Activated CD4-positive, alpha-beta T cell treated with anti-CD3 and anti-CD28 coated beads, Interleukin-2, amount 10 ng/mL, durations not matched to agents 24 days and 14 days (primary cell): ENCODE measurements at places on chromosomes 11 and 22.
A peak's percentile ranks its signal among the peaks of the same experiment; 100 is the strongest.

DNA sequence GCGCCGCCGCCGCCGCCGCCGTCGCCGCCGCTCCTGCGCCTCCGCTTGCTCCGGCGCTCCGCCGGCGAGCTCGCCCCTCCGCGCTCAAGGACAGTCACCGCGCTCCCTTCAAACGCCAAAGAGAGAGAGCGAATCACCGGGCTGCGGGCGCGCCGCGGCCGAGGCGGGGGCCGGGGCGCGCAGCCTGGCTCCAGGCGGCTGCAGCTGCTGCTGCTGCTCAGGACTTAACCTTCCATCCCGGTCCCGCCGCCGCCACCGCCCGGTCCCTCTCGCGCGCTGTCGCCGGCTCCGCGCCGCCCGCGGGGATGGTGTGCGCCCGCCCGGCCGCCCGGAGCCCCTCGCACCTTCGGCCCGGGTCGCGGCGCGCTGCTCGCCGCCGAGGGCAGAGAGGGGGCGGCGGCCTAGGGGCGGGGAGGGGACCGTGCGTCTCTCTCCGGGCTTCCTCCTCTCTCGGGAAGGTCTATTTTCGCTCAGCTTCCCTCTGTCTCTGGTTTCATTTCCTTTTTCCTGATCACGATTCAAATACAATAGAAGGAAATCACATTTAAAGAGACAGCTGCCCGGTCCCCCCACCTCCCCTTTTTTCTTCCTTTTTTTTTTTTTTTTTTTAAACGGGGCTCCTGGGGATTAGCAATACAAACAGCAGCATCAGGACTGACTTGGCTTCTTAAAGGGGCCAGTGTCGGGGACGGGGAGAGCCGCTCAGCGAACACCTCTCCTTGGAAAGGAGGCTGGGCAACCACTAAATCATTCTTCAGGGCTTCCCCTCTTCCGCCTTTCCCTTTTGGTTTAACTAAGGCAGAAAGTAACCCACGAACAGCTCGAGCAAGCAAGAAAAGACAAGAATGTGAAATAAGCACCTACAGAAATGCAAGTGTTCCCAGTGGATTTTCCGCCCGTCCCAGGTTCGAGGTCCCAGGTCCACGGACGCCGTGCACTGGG, 22.1 kb downstream of the LMO2 start:
- peak; percentile 62 for DNase-seq
- no peak overlapping the region for H3K27ac ChIP-seq
- peaks cover 73% of the 10 kb centered on the region for H3K27me3 ChIP-seq
- H3K4me3 ChIP-seq = peak overlapping the region; percentile 84

DNA sequence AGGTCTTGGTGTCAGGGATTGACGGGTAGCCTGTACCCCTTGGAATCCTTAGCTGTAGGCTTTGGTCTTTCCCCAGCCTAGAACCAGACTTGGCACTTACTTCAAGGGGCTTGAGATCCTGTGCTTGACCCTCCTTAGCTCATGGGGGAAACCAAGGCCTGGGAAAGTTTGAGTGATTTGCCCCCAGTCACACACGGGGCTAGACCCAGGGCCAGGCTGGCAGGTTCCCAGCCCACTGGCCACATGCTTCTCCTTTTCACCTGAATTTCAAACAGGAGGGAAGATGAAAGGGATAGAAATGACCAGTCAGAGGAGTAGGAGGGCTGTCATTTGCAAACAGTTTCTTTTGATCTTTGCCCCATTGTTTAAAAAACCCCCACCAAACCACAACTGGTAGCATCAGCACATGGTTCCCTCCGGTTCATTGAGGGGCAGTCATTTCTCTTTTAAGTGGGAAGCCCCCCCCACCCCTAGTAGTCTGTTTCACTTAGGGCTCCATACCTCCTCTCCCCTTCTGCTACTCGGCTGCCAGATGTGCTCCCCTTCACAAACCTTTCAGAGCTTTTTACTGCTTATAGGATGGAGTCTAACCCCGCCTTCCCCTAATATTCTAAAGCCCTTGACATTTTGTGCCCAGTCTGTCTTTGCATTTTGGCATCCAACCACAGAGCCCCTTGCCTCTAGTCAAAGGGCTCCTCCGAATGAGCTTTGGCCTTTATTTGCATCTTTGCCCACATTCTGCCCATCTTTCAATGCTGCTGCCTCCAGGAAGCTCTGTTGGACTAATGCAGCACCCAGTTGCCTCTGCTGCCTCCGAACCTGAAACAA, 37.6 kb downstream of the ZNRF3 start:
- H3K27me3 ChIP-seq = peaks cover 76% of the 10 kb centered on the region
- no peaks in the 10 kb centered on the region for H3K4me1 ChIP-seq
- no peak for DNase-seq

- peak overlapping the region; percentile 46 for H3K4me3 ChIP-seq
- H3K4me1 ChIP-seq = peaks cover 14% of the 10 kb centered on the region
- peaks cover 35% of the 10 kb centered on the region for H3K36me3 ChIP-seq
- DNase-seq = no peak
- peak overlapping the region; percentile 18 for H3K27ac ChIP-seq
These were observed 33.7 kb downstream of the USP28 start for GRCh38 chr11:113841691-113842090.

DNA sequence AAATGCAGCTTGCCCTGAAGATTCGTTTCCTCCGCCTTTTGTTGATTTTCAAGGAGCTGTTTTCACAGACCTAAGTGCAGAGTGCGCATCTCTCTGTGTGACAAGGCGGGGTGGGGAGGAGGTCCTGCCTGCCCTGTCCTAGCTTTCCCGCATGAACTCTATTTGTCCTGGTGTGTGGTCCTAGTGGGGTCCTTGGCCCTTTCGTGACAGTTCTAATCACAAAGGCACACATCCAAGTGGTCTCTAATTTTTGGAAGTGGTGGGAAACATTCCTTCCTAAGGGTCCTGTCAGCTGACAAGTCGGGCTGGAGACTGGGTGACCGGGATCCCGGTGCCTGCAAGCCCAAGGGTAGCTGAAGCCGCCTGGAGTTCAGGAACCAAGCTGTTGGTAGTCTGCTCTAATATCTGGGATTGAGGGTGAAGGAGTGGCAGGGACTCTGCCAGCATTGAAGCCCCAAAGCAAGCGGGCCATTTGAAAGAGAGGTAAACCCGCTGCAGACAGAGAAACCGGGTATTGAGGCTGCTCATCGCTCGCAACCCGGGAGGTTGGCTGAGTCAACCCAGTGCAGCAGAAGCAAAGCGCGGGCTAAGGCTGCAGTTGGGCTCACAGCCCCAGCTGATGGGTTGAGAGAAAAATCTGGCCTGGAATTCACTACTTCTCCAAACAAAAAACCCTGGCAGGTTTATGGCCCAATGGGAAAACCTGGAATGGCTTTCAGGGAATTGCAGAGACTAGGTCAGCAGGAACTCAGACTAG, 28.1 kb upstream of the FBXO3 start:
- H3K27me3 ChIP-seq = peaks cover 72% of the 10 kb centered on the region
- DNase-seq = peak; percentile 53
- no peak overlapping the region for H3K27ac ChIP-seq
- H3K4me3 ChIP-seq = no peak overlapping the region
- H3K36me3 ChIP-seq = no peaks in the 10 kb centered on the region
- no peaks in the 10 kb centered on the region for H3K4me1 ChIP-seq

GRCh38 chr11:102405501-102405900, 47.1 kb downstream of the TMEM123 start:
- peaks cover 56% of the 10 kb centered on the region for H3K36me3 ChIP-seq
- H3K4me1 ChIP-seq = peaks cover 49% of the 10 kb centered on the region
- no peak overlapping the region for H3K27ac ChIP-seq
- H3K4me3 ChIP-seq = no peak overlapping the region
- no peaks in the 10 kb centered on the region for H3K27me3 ChIP-seq
- DNase-seq = no peak

DNA sequence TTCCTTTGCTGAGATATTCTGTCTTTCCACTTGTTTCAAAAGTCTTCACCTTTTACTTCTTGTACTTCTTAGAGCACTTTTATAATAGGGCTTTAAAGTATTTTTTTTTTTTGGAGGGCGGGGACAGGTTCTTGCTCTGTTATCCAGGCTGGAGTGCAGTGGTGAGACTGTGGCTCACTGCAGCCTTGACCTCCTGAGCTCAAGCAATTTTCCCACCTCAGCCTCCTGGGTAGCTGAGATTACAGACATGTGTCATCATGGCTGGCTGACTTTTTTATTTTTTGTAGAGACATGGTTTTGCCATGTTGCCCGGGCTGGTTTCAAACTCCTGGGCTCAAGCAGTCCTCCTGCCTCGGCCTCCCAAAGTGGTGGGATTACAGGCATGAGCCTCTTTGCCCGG, 57.9 kb downstream of the DYNC2H1 start:
- H3K27me3 ChIP-seq = no peaks in the 10 kb centered on the region
- H3K27ac ChIP-seq = no peak overlapping the region
- no peaks in the 10 kb centered on the region for H3K36me3 ChIP-seq
- no peak for DNase-seq
- no peak overlapping the region for H3K4me3 ChIP-seq

- H3K4me1 ChIP-seq = peaks cover 68% of the 10 kb centered on the region
- H3K27me3 ChIP-seq = no peaks in the 10 kb centered on the region
- peaks cover 28% of the 10 kb centered on the region for H3K36me3 ChIP-seq
These were observed 13.9 kb upstream of the ADSL start for GRCh38 chr22:40332319-40332781.

DNA sequence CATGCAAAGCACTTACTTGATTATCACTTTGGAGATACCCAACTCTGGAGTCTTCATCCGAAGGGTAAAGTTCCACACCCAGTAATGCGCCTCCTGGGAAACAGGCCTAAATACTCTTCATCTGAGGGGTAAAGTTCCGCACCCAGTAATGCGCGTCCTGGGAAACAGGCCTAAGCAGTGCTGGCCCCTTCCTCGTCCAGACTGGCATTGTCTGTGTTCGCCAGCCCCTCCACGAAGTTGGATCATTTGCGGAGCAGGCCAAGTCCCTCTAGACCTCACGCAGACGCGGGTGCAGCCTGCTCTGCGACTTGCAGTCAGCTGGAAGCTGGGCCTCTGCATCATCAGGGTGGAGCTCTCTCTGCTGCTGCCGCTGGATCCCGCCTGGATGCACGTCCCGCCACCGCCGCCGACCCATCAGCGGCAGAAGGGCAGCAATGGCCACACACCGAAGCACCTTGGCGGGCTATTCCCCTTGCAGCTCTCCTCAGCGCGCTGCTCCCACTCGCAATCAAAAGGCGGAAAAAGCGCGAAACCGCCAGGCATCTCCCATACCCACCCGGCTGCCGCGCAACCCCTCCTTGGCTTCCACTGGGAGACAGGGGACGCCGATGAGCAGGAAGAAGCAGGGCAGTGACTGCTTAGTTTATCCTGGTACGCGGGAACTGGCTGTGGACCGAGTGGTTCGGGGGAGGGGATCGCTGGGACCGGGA, 34.1 kb upstream of the GLYATL1 start:
- DNase-seq = no peak
- no peaks in the 10 kb centered on the region for H3K36me3 ChIP-seq
- peaks cover 59% of the 10 kb centered on the region for H3K27me3 ChIP-seq
- H3K4me1 ChIP-seq = no peaks in the 10 kb centered on the region
- no peak overlapping the region for H3K27ac ChIP-seq
- no peak overlapping the region for H3K4me3 ChIP-seq

DNA sequence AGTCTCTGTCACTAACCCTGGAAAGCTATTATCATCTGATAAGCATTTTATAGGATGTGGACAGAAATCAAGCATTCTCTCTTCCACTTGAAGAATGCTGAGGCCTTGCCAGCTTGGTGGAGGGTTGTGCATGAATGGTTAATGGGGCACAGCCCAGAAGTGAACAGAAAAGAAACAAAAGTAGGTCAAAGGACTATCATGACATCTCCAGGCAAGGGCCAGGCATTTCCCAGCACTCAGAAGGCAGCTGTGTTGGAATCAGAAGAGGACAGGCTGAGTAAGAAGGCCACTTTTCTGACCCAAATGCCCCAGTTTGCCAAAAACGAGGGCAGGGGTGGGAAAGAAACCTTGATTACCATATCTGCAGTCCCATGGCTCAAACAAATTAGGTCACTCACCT, 12.4 kb downstream of the TENM4 start:
- no peak overlapping the region for H3K27ac ChIP-seq
- no peaks in the 10 kb centered on the region for H3K36me3 ChIP-seq
- DNase-seq = no peak
- H3K27me3 ChIP-seq = peaks cover 3% of the 10 kb centered on the region

- no peaks in the 10 kb centered on the region for H3K27me3 ChIP-seq
- no peak for DNase-seq
- H3K27ac ChIP-seq = no peak overlapping the region
- H3K36me3 ChIP-seq = no peaks in the 10 kb centered on the region
These were observed 57.6 kb upstream of the NECTIN1 start for GRCh38 chr11:119786431-119787073.

- no peaks in the 10 kb centered on the region for H3K27me3 ChIP-seq
- H3K27ac ChIP-seq = no peak overlapping the region
- H3K36me3 ChIP-seq = peaks cover 58% of the 10 kb centered on the region
- H3K4me3 ChIP-seq = no peak overlapping the region
- no peak for DNase-seq
These were observed 31.4 kb downstream of the CBL start for GRCh38 chr11:119237515-119237914.

DNA sequence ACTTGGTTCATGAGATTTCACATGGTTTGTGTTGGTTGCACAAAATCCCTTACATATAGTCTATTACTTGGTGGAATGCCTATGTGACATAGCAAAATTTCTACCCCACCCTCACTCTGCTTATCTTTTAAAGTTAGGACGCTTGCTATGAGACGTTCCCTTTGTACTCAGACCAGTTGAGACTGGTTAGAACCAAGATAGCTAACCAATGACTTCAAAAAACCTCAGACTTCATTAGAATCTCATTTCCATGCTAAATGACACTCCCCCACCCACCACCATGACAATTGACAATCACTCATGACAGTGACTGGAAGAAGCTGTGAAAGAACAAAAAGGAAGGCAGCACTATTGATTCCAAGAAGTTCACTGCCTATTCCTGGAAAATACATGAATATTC, 313.6 kb downstream of the ETS1 start:
- peaks cover 8% of the 10 kb centered on the region for H3K4me1 ChIP-seq
- H3K27me3 ChIP-seq = peaks cover 14% of the 10 kb centered on the region
- no peak for DNase-seq
- H3K27ac ChIP-seq = peak overlapping the region; percentile 40

- peak; percentile 69 for DNase-seq
- H3K36me3 ChIP-seq = no peaks in the 10 kb centered on the region
- peak overlapping the region; percentile 47 for H3K27ac ChIP-seq
- H3K27me3 ChIP-seq = peaks cover 78% of the 10 kb centered on the region
These were observed 476 bp upstream of the BARX2 start for GRCh38 chr11:129374993-129375750.

DNA sequence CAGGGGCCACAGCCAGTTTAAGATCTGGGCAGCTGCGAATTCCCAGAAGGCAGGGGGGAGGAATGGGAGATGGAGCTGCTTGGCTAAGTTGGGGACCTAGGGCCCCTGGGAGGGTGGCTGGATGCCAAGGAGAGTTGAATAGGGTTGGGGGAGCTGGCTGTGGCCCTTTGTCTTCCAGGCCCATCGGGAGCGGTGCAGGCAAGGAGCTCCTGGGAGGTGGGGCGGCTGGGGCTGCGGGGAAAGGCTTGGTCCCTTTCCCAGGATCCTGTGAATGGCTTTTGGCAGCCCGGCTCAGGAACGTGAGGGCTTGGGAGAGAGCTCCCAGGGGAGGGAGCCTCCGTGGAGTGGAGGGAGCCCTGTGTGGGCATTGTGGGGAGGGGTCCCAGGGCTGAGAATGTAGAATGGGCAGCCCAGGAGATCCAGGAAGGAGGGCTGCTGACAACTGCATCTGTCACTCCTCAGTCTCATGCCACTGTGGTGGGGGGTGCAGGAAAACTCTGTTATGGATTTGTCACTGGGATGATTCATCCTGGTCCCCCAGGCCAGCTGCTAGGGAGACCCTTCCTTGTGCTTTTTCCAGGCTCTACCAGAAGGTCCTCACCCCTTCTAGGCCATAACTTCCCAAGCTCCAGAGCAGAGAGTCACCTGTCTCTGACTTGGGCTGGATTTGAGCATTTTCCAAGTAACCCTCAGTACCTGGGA, 6.0 kb downstream of the FREY1 start:
- H3K4me1 ChIP-seq = peaks cover 2% of the 10 kb centered on the region
- no peak for DNase-seq
- peaks cover 32% of the 10 kb centered on the region for H3K27me3 ChIP-seq
